ENCODE measurements at places on chromosomes 2 and 18.

DNA sequence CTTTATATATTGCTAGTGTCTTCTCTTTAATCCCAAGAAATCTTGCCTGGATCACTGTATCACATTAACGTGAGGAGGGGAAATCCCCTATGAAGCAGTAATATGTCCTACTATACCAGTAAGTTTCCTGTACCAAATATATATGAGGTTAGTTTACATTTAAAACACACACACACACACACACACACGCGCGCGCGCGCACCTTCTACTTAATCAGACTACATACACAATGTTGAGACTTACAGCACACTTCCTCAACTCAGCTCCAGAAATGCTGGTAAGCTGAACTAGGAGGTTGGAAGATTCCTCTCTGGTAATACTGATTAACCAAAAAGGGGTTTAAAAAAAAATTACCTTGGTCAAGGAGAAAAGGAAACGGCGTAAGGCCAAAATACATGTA is 49.3 kb downstream of the USP34 start:
- no peak for DNase-seq

- DNase-seq, result no peak
These were observed 55.3 kb upstream of the YWHAQ start for GRCh38 chr2:9686061-9686460.

GRCh38 chr2:56229397-56230060 is 45.7 kb downstream of the CCDC85A start:
- no peak for DNase-seq

GRCh38 chr2:59866436-59866835 is 687.0 kb downstream of the BCL11A start:
- DNase-seq, result no peak

- DNase-seq, result no peak
These were observed 43.7 kb upstream of the IGFBP5 start for GRCh38 chr2:216739035-216739434.

- no peak for DNase-seq
These were observed 553.3 kb downstream of the CMPK2 start for GRCh38 chr2:6312367-6312766.

- no peak for DNase-seq
These were observed 750.0 kb upstream of the ID2 start for GRCh38 chr2:7931808-7932207.

- DNase-seq, result no peak
These were observed 8.3 kb downstream of the REV1 start for GRCh38 chr2:99481527-99481926.

- no peak for DNase-seq
These were observed 31.9 kb downstream of the DIPK1C start for GRCh38 chr18:74425161-74425560.

- DNase-seq, result no peak
These were observed 117.5 kb upstream of the MEIS1 start for GRCh38 chr2:66317268-66317890.
